ENCODE measurements at places on chromosomes 1 and 21. TPM values are rescaled to one million over a fixed set of nuclear protein-coding genes. Genes with fewer than 3 reads are reported as not detected.

GRCh38 chr1:2184934-2185333 is 9.6 kb downstream of the FAAP20 start:
- DNase-seq: no peak
- H3K36me3 ChIP-seq: peaks cover 12% of the 10 kb centered on the region
- no peak overlapping the region for H3K4me3 ChIP-seq
- no peaks in the 10 kb centered on the region for H3K27me3 ChIP-seq
- H3K27ac ChIP-seq: no peak overlapping the region
- H3K4me1 ChIP-seq: peaks cover 4% of the 10 kb centered on the region

- DNase-seq: no peak
- no peak overlapping the region for H3K27ac ChIP-seq
- peaks cover 11% of the 10 kb centered on the region for H3K27me3 ChIP-seq
- H3K36me3 ChIP-seq: no peaks in the 10 kb centered on the region
These were observed 208.4 kb downstream of the TRABD2B start for GRCh38 chr1:47788761-47789160.

DNA sequence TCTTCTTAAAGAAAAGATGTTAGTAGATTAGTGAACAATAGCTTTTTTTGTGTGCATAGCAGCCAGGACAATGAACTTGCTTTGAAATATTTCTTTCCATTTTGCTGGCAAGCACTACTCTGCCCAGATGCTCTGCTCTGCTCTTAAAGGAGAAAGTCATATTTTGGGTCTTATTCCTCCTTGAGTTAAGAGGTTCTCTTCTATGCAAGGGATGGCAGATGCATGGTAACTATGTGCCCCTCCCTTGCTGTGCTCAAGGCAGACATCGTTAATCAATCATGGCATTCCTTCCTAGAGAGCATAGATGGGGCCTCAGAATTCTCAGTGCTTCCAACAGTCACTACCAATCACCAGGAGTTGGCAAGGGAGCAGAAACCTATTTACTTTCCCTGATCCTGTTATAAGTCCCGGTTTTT is 27.6 kb downstream of the NIPAL3 start:
- DNase-seq: no peak
- peak overlapping the region; percentile 75 for H3K27ac ChIP-seq
- H3K27me3 ChIP-seq: no peaks in the 10 kb centered on the region
- peaks cover 14% of the 10 kb centered on the region for H3K36me3 ChIP-seq

DNA sequence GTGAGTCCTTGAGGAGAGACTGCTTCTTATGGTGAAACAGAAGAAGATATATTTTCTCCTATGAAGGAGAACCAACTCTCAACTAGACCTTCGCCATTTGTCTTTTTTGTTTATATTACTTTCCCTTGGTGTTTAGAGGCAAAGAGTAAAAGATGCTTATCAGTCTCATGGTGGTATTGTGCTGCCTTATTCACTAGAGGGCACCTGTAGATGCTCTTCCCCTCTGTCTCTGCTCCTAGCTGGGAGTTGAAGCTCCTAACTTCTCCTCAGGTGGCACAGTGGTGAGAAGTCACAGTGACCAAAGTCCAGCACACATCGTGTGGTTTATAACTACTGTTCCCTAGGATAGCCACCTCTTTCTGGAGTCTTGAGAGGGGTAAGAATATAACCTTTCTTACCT is 1359.6 kb downstream of the PLA2G4A start:
- no peak overlapping the region for H3K4me3 ChIP-seq
- no peaks in the 10 kb centered on the region for H3K36me3 ChIP-seq

GRCh38 chr1:209899948-209900347 is 38.1 kb upstream of the SYT14 start:
- no peaks in the 10 kb centered on the region for H3K4me1 ChIP-seq
- no peaks in the 10 kb centered on the region for H3K36me3 ChIP-seq
- H3K27me3 ChIP-seq: peaks cover 13% of the 10 kb centered on the region
- no peak overlapping the region for H3K4me3 ChIP-seq
- no peak for DNase-seq
- H3K27ac ChIP-seq: no peak overlapping the region

GRCh38 chr1:228804640-228805413 is 69.5 kb downstream of the RHOU start:
- DNase-seq: no peak
- no peak overlapping the region for H3K4me3 ChIP-seq
- peaks cover 42% of the 10 kb centered on the region for H3K4me1 ChIP-seq
- no peaks in the 10 kb centered on the region for H3K27me3 ChIP-seq

DNA sequence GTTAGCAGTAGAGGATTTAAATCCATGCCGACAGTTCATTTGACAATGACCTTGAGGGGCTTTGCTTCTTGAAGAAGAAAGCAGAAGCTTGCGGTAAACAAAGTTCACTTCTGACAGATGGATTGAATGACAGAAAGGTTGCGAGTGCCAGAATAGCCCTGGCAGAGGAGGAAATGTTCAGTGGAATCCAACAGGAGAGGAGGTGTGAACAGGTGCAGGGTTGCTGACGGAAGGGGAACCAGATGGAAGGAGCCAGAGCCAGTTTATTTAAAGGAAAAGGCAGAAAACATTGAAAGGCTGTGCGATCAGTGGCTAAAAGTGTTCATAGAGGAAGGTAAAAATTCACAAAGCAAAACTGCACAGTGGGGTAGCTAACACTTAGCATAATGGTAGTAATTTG is 141.0 kb downstream of the SDCCAG8 start:
- DNase-seq: no peak
- H3K4me1 ChIP-seq: peaks cover 13% of the 10 kb centered on the region
- H3K4me3 ChIP-seq: no peak overlapping the region
- no peaks in the 10 kb centered on the region for H3K27me3 ChIP-seq

- DNase-seq: peak; percentile 43
- H3K27me3 ChIP-seq: peaks cover 75% of the 10 kb centered on the region
- no peaks in the 10 kb centered on the region for H3K36me3 ChIP-seq
- peaks cover 15% of the 10 kb centered on the region for H3K4me1 ChIP-seq
- H3K4me3 ChIP-seq: peak within 1 kb of the TSS; percentile 78
- H3K27ac ChIP-seq: peak within 1 kb of the TSS; percentile 42
These were observed at the start of gene ZSWIM5 for GRCh38 chr1:45205910-45206721. ZSWIM5 (minus strand) TSS chr1:45206605; CDS start chr1:45206350, 255 bp downstream.

GRCh38 chr1:246083416-246083815 is 423.7 kb downstream of the SMYD3 start:
- no peak for DNase-seq
- H3K36me3 ChIP-seq: peaks cover 7% of the 10 kb centered on the region
- peak overlapping the region; percentile 29 for H3K4me3 ChIP-seq
- peaks cover 7% of the 10 kb centered on the region for H3K4me1 ChIP-seq
- no peaks in the 10 kb centered on the region for H3K27me3 ChIP-seq
- peak overlapping the region; percentile 78 for H3K27ac ChIP-seq

DNA sequence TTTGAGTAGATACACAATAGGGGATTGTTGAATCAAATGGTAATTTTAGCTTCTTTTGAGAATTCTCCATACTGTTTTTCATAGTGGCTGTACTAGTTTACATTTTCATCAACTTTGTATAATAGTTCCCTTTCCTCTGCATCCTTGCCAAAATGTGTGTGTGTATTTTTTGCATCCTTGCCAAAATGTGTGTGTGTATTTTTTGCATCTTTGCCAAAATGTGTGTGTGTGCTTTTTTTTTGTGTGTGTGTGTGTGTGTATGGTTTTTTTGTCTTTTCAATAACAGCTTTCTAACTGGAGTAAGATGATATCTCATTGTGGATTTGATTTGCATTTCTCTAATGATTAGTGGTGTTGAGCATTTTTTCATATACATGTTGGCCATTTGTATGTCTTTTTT is 105.4 kb downstream of the ATP6V1G3 start:
- no peaks in the 10 kb centered on the region for H3K27me3 ChIP-seq
- peaks cover 3% of the 10 kb centered on the region for H3K4me1 ChIP-seq
- H3K4me3 ChIP-seq: no peak overlapping the region
- H3K27ac ChIP-seq: no peak overlapping the region
- DNase-seq: no peak
- H3K36me3 ChIP-seq: peaks cover 4% of the 10 kb centered on the region

DNA sequence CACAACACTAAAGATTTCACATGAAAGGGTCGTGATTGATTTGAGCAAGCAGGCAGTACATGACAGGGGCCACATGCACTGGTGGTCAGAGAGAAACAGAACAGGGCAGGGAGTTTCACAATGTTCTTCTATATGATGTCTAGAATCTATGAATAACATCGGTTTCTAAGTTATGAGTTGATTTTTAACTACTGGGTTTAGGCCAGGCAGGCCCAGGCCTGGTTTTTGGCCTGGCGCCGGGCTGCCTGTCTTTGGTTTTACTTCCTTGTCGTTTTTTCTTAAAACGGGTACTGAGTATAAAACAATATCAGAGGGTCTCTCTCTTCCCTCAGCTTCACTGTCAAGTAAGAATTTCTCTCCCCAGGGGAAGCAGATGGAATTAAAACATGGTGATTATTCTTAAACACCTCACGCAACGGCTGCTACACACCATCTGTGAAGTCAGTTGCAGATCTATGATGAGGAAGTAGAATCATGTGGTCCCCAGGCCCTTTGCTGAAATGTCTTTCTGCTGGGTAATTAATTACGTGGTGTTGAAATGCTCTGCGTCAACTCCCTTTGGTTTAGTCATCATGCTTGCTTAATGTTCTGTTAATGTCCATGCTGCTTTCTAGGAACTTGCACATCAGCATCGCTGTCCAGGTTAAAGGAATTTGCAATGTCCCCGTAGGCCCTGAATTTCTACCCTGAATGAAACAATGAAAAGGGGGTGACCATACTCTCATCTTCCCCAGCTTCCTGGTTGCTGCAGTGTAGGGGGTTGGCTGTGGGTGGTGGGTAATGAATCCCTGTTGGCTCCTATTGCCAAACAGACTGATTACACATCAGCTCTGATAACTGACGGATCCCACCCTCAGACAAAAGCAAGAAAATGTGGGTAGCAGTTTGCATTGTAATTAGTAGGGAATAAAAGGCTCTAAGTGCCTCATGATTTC is 70.3 kb downstream of the SERINC2 start:
- no peaks in the 10 kb centered on the region for H3K36me3 ChIP-seq
- DNase-seq: no peak
- H3K27me3 ChIP-seq: peaks cover 2% of the 10 kb centered on the region
- H3K27ac ChIP-seq: no peak overlapping the region

DNA sequence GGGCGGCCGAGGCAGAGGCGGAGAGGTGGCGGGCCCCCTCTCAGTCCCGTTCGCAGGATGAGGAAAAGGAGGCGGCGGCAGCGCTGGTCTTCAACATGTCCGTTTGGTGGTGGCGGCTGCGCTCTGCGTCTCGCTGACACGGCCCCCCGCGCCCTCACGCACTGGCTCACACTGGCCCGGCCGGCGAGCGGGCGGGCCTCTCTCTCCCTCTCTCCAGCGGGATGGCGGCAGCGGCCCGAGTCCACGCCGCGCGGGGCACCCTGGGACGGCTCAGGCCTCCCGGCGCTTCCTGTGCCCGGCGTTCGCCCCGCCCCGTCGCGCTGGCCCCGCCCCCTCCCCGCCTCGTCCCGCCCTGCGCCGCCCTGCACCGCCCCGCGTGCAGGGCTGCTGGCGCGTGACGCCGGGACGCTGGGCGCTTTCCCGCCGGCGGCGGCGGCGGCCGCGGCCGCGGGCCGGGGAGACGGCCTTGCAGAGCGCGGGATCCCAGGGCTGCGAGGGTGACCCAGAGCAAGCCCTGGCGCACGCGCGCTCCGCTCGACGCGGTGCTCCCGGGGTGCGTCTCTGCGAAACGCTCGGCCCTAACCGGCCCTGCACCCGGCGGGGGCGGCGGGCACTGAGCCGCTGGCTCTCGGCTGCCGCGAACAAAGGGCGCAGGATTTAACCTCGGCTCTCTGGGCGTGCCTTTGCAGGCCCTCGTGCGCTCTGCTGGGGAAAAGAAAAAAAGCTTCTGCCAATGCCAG is at the start of gene SCAF4:
Gene SCAF4, minus strand, starts transcription at position 262 of the 740 bp plus-strand sequence. CDS start 426 bp downstream, outside the sequence.
- no peaks in the 10 kb centered on the region for H3K36me3 ChIP-seq
- H3K27ac ChIP-seq: peak within 1 kb of the TSS; percentile 87
- H3K4me1 ChIP-seq: peaks cover 14% of the 10 kb centered on the region
- DNase-seq: peak; percentile 82
- H3K27me3 ChIP-seq: no peaks in the 10 kb centered on the region
- peak within 1 kb of the TSS; percentile 83 for H3K4me3 ChIP-seq

GRCh38 chr1:119948342-119949214 is 52.3 kb upstream of the ADAM30 start:
- H3K4me3 ChIP-seq: no peak overlapping the region
- DNase-seq: peak; percentile 59
- peaks cover 45% of the 10 kb centered on the region for H3K36me3 ChIP-seq
- H3K27me3 ChIP-seq: no peaks in the 10 kb centered on the region

GRCh38 chr1:96945509-96946084 is 224.0 kb downstream of the PTBP2 start:
- peaks cover 2% of the 10 kb centered on the region for H3K27me3 ChIP-seq
- DNase-seq: no peak
- H3K27ac ChIP-seq: no peak overlapping the region
- H3K4me1 ChIP-seq: peaks cover 15% of the 10 kb centered on the region

Gene S100A12
- not detected for total RNA-seq

Gene HES3
- not detected for total RNA-seq

Gene SYT6
- total RNA-seq: 0.29 TPM

Gene EPHB2
- 133 TPM for total RNA-seq

Gene RBM11
- 8.1 TPM for total RNA-seq

Gene C1orf185
- not detected for total RNA-seq

Gene PTPRU
- total RNA-seq: 143 TPM
